ENCODE measurements at places on chromosomes 7 and 10.

- DNase-seq, result no peak
These were observed 16.8 kb upstream of the XPNPEP1 start for GRCh38 chr10:109940117-109940516.

DNA sequence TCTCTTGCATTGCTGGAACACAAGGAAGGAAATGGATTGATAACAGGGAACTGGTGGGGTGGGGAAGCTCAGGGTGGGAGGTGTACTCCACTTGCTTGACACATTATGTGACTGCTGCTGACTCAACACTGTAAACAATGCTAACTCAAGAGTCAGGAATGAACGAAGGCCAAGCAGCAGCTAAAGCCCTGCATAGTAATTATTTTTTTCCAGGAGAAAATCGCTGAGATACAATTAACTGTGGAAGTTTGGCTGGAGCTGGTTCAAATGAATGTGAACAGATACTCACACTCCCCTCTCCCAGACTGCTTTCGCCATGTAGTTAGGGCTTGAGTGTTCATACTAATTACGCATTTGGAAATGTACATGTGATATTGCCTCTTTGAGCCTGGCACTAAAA lies 170.9 kb upstream of the AOAH start:
- DNase-seq, result peak; percentile 25

DNA sequence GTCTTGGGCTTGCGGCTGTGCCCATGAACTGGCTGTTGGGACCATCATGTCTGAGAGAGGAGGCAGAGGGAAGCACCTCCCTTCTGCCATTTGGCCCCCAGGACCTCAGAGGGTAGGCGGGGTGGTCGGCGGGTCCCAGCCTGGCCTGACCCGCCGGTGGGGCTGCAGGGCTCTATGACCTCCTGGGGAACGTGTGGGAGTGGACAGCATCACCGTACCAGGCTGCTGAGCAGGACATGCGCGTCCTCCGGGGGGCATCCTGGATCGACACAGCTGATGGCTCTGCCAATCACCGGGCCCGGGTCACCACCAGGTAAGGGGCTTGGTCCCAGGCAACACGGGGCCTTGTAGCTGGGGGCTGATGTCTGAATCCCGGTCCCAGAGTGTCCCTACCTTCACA lies 14.1 kb downstream of the SUMF2 start:
- DNase-seq, result no peak

- no peak for DNase-seq
These were observed 16.8 kb upstream of the FOXI2 start for GRCh38 chr10:127720142-127720541.

DNA sequence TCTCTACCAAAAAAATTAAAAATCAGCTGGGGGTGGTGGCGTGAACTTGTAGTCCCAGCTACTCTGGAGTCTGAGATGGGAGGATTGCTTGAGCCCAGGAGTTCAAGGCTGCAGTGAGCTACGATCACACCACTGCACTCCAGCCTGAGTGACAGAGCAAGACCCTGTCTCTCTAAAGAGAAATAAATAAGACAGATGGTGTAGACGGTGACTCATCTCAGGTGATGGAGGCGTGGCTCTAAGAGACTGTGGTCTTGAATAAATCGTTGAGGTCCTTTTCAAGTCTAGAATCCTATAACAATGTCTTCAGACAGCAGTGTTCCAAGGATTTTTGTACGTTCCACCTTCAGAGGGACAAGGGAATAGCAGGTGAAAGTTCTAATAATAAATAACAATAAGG lies 53.8 kb upstream of the PFKFB3 start:
- no peak for DNase-seq

DNA sequence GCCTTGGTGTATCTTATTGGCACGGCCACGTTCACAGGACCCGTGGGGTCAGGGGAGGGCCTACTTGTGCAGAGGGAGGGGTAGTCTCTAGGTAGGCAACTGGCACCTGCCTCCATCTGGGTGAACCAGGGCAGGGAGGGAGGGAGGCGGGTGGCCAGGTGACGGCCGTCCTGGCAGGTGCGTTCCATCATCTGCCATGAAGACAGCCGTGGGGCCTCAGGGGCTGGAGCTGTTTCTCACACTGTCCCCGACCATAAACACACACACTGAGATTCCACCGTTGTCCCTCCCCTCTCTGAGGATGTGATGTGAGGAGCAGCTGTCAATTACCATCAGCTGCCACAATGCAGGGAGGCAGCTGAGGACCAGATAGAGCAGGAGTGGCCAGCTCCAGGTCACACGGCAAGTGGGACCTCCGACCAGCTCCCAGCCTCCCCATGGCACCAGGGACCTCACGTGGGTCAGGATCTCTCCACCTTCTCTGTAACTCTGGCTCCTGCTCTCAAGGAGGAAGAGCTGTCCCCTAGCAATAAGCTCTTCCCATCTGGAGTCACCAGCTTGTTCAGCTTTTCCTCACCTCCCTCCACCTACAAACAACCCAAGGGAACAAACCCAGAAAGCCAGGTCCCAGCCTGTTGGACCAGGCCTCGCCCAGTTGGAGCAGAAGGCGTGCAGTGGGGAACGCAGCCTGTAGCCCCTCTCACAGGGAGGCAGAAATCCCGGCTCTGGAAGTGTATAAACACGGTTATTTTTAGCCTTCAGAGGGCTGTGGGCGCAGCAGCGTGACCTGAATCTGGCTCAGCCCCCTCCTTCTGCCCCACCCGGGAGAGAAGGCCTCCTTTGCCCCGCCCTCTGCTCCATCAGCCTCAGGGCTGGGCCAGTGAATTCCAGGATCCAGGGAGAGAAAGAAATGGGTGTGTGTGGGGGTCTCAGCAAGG lies 33.1 kb downstream of the ZMIZ1 start:
- DNase-seq, result no peak

DNA sequence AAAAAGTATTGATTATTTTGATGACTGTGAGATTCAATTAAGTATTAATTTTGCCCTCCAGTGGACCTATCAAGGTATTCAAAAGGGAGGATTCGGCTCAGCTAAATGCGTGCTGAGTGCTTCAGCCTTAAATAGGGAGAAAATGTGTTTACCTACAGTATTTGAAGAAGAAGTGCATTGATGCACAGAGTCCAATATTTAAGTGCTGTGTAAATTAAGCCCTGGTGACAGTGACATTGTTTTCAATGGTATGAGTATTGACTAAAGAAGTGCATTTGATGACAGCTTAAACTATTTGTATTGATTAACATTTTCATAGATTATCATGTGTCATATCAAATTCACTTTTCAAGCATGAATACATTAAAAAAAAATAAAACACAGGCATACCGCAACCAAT lies 106.6 kb downstream of the POU6F2 start:
- DNase-seq, result no peak

DNA sequence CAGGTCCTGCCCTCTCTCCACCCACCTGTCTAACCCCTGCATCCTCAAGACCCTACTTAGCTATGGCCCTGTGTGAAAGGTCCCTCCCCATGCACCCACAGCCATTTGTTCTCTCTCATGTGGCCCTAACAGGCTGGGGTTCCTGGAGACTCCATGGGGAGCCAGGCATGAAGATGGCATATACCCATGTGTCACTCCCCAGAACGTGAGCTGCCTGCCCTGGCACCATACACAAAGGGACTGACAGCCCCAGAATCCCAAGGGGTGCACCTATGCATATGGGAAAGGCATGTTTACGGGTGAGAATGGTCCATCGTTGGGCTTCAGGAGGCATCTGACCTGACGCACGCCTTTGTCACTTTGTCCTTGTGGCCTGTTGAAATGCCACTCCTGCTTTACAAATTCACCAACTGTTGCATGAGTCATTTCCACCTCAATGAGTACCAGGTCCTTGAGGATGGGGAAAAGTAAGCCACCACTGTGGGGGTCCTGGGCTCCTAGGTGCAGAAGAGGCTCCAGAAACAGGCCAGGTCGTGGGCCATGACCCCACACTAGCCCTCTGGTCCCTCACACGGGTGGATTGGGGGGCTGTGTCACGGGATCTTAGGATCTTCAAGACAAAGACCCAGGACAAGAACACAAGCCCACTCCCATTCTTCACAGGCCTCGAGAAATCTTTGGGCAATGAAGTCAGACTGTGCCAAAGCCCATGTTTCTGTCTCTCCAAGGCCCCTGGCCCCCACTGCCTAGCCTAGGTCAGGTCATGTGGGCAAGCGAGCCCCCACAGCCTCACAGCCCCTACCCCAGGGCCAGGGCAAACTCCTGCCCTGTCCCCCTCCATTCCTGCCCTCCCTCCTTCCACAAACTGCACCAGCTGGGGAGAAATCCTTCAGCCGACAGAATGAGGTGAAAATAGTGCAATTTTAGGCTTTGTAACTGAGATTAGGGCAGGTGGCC lies 8.6 kb downstream of the GPRIN2 start:
- no peak for DNase-seq

DNA sequence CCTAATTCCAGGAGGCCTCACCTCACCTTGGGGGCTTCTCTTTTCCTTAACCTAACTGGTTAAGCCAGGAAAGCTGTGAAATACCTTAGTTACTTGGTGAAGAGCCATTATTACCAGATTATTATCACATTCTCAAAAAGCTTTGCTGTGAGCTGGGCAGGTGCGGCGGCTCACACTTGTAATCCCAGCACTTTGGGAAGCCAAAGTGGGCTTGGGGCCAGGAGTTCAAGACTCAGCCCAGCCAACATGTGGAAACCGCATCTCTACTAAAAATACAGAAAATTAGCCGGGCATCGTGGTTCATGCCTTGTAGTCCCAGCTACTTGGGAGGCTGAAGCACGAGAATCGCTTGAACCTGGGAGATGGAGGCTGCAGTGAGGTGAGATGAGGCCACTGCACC lies 102.4 kb upstream of the KLF6 start:
- DNase-seq, result no peak

GRCh38 chr10:46560952-46561351 lies 4.5 kb upstream of the GPRIN2 start:
- DNase-seq, result no peak

Measured in epithelial cell of proximal tubule (primary cell).